Mammary epithelial cell (primary cell): ENCODE measurements at places on chromosomes 7 and 10. TPM values are rescaled to one million over a fixed set of nuclear protein-coding genes. Genes with fewer than 3 reads are reported as not detected.

CRYGN gene
- not detected for polyA plus RNA-seq

GRCh38 chr10:6351495-6351894 is 148.8 kb downstream of the PFKFB3 start:
- DNase-seq, result no peak

SUN3 gene
- polyA plus RNA-seq, result 0.16 TPM

GRCh38 chr10:16788125-16788524 is 29.1 kb downstream of the RSU1 start:
- no peak for DNase-seq

WDFY4 gene
- polyA plus RNA-seq, result 0.03 TPM

REEP3 gene
- polyA plus RNA-seq, result 62.1 TPM

- no peak for DNase-seq
Measured at GRCh38 chr10:132988988-132989387, 46.6 kb upstream of the CFAP46 start.

DNA sequence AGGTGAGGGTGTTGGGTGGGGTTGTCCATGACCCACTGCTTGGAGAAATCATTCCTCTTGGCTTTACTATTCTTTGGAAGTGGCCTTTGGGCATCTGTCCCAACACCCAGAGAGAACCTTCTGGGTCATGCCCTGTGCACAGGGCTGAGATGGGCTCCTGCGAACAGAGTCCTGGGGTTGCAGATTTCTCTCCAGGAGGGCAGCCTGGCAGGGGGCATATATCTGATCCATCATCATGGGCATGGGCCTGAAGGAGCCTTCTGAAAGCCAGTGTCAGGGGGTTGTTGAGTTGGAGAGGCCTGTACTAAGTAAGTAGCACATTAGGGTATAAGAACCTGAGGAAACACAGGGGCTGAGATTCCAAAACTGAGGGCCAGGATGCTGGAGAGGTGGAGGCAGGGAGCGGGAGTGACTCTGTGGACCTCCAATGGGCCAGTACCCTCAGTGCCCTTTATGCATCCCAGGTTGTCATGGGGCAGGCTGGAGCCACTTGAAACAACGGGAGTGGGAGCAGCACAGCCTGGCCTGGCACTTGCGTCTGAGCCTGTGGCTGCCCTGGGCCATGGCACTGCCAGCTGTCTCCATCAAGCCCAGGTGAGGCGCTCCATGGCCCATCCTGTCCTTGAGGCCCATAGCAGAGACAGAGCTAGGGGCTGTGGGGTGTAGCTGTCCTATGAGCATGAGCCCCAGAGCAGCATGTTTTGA is 203.7 kb downstream of the GRID1 start:
- DNase-seq, result no peak

GRCh38 chr7:138377306-138377705 is 82.8 kb upstream of the TRIM24 start:
- DNase-seq, result no peak

EBLN1 gene
- not detected for polyA plus RNA-seq

- DNase-seq, result peak; percentile 14
Measured at GRCh38 chr7:7819442-7820247, 101.2 kb upstream of the RPA3 start.

- no peak for DNase-seq
Measured at GRCh38 chr10:89548673-89549072, 13.3 kb upstream of the SLC16A12 start.

DNA sequence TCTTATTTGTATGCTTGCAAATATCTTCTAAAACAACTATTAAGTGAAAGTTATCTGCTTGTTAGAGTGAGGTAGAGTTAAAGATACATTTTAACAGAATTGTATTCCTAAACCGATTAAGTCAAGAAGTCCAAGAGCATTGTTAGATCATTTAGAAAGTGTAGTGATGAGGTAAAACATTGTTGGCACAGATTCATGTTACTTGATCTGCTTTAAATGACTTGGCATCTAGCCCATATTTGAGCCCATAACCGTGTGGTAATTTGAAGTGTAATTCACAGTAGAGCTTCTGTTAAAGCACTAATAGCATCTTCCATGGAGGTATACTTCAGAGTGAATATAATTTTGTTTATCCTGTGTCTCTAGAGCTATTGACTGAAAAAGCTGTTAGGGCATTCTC is 62.1 kb downstream of the PTEN start:
- DNase-seq, result peak; percentile 24

GRM3 gene
- polyA plus RNA-seq, result not detected

- peak; percentile 90 for DNase-seq
Measured at GRCh38 chr10:112631501-112632400, 184.7 kb downstream of the VTI1A start.

GRID2IP gene
- 0.01 TPM for polyA plus RNA-seq

DNA sequence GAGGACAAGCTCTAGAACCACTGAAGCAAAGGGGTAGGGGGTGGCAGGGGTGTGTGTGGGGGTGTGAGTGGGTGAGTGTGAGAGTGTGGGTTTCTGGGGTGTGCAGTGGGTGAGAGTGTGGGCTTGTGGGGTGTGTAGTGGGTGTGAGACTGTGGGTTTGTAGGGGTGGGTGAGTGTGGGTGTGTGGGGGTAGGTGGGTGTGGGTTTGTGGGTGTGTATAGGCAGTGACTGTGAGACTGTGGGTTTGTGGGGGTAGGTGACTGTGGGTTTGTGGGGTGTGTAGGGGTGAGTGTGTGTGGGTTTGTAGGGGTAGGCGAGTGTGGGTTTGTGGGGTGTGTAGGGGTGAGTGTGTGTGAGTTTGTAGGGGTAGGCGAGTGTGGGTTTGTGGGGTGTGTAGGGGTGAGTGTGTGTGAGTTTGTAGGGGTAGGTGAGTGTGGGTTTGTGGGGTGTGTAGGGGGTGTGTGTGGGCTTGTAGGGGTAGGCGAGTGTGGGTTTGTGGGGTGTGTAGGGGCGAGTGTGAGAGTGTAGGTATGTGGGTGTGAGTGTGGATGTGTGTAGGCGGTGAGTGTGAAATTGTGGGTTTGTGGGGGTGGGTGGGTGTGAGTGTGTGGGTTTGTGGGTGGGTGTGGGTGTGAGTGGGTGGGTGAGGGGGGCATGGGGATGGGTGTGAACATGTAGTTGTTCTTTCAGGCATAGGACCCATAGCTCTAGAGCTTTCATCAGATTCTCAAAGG is 8.8 kb downstream of the NOS3 start:
- DNase-seq, result no peak
